Tibial artery (tissue), 4 donors: ENCODE measurements at places on chromosomes 3 and 15.

GRCh38 chr3:35965908-35966307 is 326.6 kb downstream of the ARPP21 start:
- H3K27ac ChIP-seq = no peak overlapping the region
- H3K4me3 ChIP-seq = no peak overlapping the region

DNA sequence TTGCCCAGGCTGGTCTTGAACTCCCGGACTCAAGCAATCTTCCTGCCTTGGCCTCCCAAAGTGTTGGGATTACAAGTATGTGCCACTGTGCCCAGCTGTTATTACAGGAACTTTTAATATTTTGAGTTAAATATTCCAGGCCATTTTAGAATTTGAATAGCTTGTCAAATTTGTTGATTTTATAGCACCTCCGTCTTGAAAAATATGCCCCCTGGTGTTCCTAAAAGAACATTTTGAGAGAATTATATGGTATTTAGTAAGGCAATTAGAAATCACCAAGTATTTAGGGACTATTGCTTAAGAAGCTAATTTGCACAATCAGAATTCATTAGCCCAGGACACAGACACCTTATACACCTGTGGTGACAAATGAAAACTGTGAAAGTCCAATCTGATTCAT is 23.7 kb downstream of the PDE8A start:
- DNase-seq = no peak
- H3K27me3 ChIP-seq = no peaks in the 10 kb centered on the region
- no peak overlapping the region for H3K4me3 ChIP-seq
- H3K27ac ChIP-seq = no peak overlapping the region
- no peaks in the 10 kb centered on the region for H3K4me1 ChIP-seq

DNA sequence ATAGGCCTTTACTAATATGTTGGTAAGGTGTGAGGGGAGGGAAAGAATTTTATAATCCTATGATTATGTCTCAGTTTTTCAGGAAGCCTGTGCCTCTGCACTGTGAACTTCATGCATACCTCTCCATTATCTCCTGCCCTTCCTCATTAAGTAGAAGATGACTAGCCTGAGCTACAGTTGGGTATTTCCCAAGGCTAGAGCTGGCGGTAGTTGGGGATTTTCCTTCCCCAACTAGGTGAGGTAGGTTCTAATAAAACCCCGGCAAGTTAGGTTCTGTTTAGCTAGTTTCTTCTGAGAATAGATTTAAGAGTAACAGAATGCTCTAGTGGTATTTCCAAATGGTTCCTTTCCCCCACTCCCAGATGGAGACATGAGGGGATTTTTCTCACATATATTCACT is 414.5 kb downstream of the GRM7 start:
- no peak overlapping the region for H3K4me3 ChIP-seq
- H3K36me3 ChIP-seq = no peaks in the 10 kb centered on the region
- H3K4me1 ChIP-seq = no peaks in the 10 kb centered on the region
- H3K27me3 ChIP-seq = no peaks in the 10 kb centered on the region
- H3K27ac ChIP-seq = no peak overlapping the region
- DNase-seq = no peak

- H3K36me3 ChIP-seq = no peaks in the 10 kb centered on the region
- H3K4me3 ChIP-seq = no peak overlapping the region
- H3K27me3 ChIP-seq = no peaks in the 10 kb centered on the region
- no peak for DNase-seq
- no peaks in the 10 kb centered on the region for H3K4me1 ChIP-seq
- no peak overlapping the region for H3K27ac ChIP-seq
Measured at GRCh38 chr15:50137330-50137761, 18.3 kb upstream of the ATP8B4 start.

GRCh38 chr3:111541391-111541790 is 606 bp upstream of the CD96 start:
- no peaks in the 10 kb centered on the region for H3K27me3 ChIP-seq
- DNase-seq = no peak
- no peaks in the 10 kb centered on the region for H3K4me1 ChIP-seq
- no peak overlapping the region for H3K27ac ChIP-seq
- no peaks in the 10 kb centered on the region for H3K36me3 ChIP-seq
- no peak overlapping the region for H3K4me3 ChIP-seq

DNA sequence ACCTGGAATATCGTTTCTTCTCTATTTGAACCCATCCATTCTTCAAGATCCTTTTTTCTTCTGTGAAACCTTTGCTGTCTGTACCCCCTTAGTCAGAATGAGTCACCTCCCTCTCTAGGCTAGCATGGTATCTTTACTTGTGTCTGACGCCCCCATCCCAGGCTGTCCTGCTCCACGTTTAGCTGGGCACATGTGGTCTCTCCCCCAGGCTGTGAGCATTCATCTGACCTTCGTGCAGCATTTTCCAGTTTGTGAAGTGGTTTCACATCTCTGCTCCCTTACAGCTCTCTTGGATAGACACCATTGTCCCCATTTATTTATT is 14.3 kb upstream of the TLE3 start:
- no peak for DNase-seq
- no peaks in the 10 kb centered on the region for H3K27me3 ChIP-seq
- H3K4me3 ChIP-seq = no peak overlapping the region
- peak overlapping the region; percentile 57 for H3K27ac ChIP-seq
- H3K36me3 ChIP-seq = no peaks in the 10 kb centered on the region
- peaks cover 10% of the 10 kb centered on the region for H3K4me1 ChIP-seq

DNA sequence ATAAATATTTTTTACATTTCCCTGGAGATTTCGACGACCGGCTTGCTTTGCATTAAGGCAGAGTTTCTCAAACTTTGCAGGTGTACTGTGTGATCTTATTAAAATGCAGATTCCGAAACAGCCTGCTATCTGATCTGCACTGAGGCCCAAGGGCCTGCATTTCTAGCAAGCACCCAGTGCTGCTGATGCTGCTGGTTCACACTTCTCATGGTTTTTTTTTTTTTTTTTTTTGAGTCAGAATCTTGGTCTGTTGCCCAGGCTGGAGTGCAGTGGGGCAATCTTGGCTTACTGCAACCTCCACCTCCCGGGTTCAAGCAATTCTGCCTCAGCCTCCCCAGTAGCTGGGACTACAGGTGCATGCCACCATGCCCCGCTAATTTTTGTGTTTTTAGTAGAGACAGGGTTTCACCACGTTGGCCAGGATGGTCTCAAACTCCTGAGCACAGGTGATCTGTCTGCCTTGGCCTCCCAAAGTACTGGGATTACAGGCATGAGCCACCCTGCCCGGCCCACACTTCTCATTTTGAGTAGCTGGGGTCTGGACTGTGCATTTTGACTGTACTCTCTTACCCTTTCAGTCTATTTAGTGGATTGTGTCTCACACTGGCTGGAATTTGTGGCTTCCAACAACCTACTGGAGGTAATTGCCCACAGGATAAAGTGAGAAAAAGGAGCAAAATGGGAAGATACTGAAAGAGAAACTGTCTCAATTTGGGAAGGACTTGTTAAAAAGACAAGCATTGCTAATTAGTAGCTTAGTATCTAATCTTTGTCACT is 94.1 kb downstream of the ITPR1 start:
- peak overlapping the region; percentile 57 for H3K27ac ChIP-seq
- H3K36me3 ChIP-seq = no peaks in the 10 kb centered on the region
- no peaks in the 10 kb centered on the region for H3K27me3 ChIP-seq
- no peak overlapping the region for H3K4me3 ChIP-seq
- no peak for DNase-seq
